LNCaP clone FGC (cell line): ENCODE measurements at places on chromosomes 6 and 20.

- DNase-seq: no peak
Measured at GRCh38 chr6:124040655-124041054, 237.0 kb downstream of the NKAIN2 start.

- DNase-seq: no peak
Measured at GRCh38 chr6:141244366-141244765, 888.4 kb upstream of the GJE1 start.

DNA sequence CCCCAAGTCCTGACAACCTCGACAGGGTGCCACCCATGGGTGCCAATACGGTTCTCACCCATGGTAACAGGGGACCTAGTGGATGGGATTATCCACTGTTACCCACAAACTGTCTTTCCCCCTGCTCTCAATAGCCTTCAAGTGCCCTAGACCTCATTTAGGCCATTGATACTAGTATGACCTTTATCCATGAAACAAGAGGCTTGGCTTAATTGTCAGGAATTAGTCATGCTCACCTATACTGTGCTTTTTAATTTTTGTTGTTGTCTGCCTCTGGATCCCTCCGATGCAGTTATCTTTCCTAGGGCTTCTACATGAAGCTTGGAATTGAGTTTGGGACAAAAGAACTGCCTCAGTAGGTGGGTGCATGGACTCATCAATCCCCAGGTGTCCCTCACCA is 11.8 kb upstream of the IL22RA2 start:
- DNase-seq: no peak

GRCh38 chr6:49543087-49543858 is 7.2 kb upstream of the C6orf141 start:
- peak; percentile 77 for DNase-seq

DNA sequence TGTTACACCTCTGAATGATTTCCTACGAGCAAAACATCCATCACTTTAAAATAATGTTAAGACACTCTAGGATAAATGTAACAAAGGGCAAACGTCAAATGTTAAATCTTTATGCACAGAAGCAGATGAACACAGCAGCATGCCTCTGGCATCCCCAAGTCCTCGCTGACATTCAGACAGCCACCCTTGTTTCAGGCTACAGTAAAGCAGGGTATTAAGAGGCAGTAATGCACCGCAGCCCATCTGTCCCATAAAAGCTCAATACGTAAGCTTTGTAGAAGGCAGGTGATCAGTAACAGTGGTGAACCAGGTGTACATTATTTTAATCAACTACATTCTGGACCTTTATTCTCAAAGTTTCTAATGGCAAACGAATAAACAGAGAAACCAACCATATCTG is 64.8 kb downstream of the PPP1R3G start:
- no peak for DNase-seq

DNA sequence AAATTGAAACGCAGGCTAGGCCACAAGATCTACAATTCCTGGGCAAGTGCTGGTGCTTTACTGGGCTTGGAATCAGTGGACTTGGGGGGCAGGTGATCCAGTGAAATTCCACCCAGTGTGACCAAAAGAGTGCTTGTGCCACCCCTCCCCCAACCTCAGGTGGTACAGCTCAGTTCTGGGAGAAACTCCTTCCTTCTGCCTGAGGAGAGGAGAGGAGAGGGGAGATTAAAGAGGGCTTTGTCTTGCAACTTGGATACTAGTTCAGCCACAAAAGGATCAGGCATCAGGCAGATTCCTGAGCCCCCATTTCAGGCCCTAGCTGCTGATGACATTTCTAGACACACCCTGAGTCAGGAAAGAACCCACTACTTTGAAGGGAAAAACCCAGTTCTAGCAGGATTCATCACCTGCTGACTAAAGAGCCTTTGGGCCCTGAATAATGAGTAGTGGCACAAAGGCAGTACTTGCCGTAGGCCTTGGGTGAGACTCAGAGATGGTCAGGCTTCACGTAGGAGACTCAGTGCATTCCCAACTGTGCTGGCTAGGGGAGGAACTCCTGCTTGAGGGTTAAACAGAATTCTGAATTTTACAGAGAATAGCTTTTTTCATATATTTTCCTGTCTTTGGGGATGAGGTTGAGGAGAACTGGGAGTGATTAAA is 446.7 kb downstream of the BMP2 start:
- no peak for DNase-seq

GRCh38 chr6:700490-700889 is 7.6 kb upstream of the EXOC2 start:
- no peak for DNase-seq

GRCh38 chr6:146968041-146968760 is 236.0 kb upstream of the STXBP5 start:
- DNase-seq: peak; percentile 90

DNA sequence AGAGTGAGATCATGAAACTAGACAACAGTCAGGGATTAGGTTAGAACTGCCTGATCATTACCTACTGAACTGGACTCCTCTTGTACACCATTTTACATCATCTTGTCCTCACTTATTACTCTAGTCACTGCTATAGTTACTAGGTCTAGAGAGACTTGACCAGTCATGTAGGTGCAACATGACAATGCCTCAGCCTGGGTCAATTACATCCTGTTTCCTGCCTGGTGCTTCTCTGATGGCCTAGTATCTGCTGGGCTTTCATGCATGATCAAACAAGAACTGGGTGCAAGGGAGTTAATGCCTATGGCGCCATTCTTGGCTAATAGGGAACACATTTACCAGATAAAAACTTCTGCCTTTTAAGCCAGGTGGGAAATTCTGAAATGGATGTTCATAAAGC is 39.2 kb upstream of the MMS22L start:
- no peak for DNase-seq

GRCh38 chr6:130692659-130693058 is 134.5 kb upstream of the SMLR1 start:
- no peak for DNase-seq

DNA sequence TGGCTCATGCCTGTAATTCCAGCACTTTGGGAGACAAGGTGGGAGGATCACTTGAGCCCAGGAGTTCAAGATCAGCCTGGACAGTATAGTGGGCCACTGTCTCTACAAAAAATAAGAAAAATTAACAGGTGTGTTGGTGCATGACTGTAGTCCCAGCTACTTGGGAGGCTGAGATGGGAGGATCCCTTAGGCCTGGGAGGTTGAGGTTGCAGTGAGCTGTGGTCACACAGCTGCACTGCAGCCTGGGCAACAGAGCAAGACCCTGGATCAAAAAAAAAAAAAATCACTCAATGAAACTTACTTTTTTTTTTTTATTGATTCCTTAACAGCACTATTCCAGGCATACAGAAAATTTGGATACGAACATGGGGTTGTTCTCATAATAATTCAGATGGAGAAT is 14.0 kb downstream of the CDKAL1 start:
- no peak for DNase-seq

GRCh38 chr6:146389740-146390139 is 153.9 kb upstream of the RAB32 start:
- no peak for DNase-seq

DNA sequence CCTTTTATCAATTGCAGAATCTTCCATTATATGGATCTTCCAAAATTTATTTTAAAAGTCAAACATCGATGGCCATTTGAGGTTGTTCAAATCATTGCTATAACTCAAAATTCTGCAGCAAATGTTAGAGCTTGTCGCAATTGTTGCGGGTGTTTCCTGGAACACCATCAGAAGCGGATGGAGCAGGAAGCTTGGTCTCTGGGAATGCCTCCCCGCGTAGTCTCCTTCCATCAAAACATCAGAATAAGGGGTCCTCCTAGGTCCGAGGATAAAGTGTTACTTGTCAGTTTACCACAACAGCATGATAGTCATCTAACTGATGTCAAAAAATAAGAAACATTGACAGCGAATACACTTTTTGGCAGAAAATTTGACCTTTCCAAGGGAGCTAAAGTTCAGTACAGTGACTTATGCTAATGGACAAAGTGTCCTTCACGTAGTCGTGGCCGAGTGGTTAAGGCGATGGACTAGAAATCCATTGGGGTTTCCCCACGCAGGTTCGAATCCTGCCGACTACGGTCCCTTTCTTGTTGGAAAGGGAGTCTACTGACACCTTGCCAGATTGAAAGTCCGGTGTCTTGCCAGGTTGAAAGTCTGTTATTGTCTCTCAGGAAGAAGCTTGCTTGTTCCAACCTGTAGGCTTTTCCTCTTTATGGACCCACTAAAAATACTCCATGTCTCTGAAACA is 59.0 kb upstream of the ZNF184 start:
- no peak for DNase-seq

- DNase-seq: no peak
Measured at GRCh38 chr6:70980727-70981126, 23.9 kb upstream of the B3GAT2 start.

DNA sequence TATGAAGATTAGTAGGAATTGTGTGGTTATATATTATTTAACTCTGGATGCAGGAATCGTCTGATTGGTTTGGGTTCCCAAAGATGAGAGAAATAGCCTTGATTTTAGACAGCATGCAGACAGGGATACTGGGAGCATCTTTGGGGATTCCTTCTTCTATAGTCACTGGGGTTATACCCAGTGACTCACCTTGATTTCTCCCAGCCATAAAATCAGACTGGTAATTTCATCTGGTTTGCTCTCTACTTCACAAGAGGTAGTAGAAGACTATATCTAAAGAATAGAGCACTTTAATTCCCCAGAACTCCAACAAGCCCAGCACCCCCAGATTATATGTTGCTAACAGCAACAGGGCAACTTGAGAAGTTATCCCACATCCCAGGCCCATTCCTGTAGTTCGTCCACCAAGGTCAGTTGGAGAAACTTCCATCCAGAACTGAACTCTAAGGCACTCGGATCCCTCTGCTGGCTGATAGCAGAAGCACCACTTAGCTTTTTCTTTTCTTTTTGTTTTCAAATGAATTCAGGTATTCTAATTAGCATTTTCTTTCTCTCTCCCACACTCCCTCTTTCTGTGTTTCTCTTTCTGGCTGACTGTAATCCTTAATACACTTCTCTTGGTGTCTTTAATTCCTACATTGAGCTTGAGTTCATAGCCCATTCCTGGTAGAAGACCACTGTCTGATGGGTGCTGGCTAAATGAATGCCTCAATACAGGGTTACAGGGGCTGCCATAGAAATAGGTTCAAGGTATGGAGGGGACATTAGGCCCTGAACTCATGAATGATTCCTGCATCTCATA is 20.4 kb upstream of the EFHC1 start:
- DNase-seq: no peak

GRCh38 chr6:620166-620565 is 36.7 kb downstream of the HUS1B start:
- DNase-seq: no peak

GRCh38 chr6:93398723-93399122 is 20.6 kb downstream of the EPHA7 start:
- DNase-seq: no peak

- no peak for DNase-seq
Measured at GRCh38 chr6:40932366-40932765, 106.7 kb downstream of the UNC5CL start.

GRCh38 chr6:33699131-33699530 is 12.4 kb downstream of the UQCC2 start:
- no peak for DNase-seq

- no peak for DNase-seq
Measured at GRCh38 chr6:134394208-134394607, 76.3 kb upstream of the SGK1 start.

DNA sequence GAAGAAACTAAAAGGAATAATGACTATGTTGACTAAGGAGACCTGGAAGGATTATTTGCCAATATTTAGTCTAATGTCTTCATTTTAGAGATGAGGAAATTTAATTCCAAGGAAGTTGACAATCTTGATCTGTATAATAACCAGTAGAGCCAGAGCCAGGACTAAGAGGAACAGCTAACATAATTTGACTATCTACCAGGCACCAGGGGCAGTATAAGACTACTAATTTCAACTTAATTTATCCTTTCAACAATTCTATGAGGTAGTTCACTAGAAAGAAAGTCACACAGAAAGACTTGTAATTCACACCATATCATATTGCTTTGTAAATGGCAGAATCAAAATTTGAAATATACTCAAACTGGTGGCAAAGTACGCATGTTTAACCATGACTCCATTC is 273.0 kb upstream of the STXBP5 start:
- no peak for DNase-seq

- DNase-seq: no peak
Measured at GRCh38 chr6:92538926-92539325, 880.4 kb downstream of the EPHA7 start.

DNA sequence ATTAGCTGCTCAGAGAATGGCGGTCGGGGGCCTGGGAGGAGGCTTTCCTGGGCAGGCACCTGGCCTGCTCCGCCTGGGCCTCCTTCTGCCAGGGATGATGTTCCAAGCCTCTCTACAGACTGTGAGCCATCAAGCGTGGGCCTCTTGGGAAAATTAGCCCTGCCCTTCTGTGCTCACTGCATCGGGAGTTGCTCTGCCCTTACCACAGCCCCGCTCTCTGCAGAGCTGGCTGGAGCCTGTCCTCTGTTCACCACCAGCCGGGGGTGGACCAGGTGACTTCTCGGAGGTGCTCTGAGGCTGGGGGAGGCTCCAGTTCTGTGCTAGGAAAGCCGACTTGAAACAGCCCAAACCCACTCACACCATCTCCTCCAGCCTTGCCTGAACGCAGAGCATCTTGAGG is 24.2 kb downstream of the MDGA1 start:
- DNase-seq: no peak

GRCh38 chr6:135566311-135567068 is 69.0 kb upstream of the AHI1 start:
- no peak for DNase-seq

- DNase-seq: no peak
Measured at GRCh38 chr6:41038205-41038604, 816 bp downstream of the UNC5CL start.

GRCh38 chr6:17197607-17198006 is 83.6 kb upstream of the RBM24 start:
- DNase-seq: no peak

GRCh38 chr6:5132731-5133130 is 47.6 kb downstream of the PPP1R3G start:
- no peak for DNase-seq

DNA sequence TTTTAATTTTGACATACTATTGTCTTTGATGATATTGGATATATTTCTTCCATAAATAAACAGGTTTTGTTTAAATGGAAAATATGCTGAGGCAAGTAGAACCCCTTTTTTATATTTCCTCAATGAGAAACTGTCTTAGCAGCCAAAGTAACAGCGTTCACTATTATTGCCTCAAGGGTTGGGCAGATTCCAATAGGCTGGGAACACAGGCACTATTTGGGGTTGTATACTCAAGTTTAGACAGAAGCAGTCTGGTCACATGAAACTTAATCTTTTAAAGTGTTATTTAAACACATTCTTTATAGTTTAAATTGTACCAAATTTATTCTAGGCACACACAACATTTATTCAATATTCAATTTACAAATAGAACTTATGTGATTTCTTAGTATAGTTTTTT is 520.2 kb downstream of the EYS start:
- no peak for DNase-seq

- DNase-seq: no peak
Measured at GRCh38 chr20:60262967-60263603, 304.9 kb downstream of the CDH26 start.

- no peak for DNase-seq
Measured at GRCh38 chr6:91824331-91824730, 1237.5 kb upstream of the MAP3K7 start.

GRCh38 chr6:145289573-145289972 is 445.7 kb downstream of the EPM2A start:
- DNase-seq: no peak
